ENCODE measurements at places on chromosomes 16 and 17.
A peak's percentile ranks its signal among the peaks of the same experiment; 100 is the strongest.

GRCh38 chr17:67528751-67529436 lies 151.8 kb downstream of the PITPNC1 start:
- DNase-seq: no peak

- DNase-seq: no peak
Measured at GRCh38 chr17:57811638-57812280, 38.1 kb downstream of the MRPS23 start.

- peak; percentile 4 for DNase-seq
Measured at GRCh38 chr16:3283543-3284447, 504 bp downstream of the ZNF263 start.

- no peak for DNase-seq
Measured at GRCh38 chr17:59266745-59267144, 46.4 kb downstream of the GDPD1 start.

DNA sequence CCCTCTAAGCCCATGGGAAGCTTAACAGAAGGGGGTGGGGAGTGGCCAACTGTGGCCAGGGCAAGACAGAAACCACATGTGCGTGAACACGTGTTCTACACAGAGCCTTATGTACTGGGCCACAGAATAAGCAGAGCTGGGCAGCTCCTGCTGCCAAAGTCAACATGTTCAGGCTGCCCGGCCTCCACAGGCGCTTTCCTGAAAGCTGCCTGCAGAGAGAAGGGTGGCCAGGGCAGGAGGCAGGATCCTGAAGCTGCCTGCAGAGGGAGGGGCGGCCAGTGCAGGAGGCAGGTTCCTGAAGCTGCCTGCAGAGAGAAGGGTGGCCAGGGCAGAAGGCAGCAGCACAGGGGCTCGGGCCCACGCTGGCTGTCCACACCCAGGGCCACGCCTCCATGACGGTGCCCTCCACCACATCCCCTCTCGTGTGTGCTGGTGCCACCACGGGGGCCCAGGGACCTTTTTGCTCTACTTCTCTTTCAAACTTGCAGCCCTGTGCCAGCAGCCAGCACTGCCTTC lies 79.5 kb downstream of the ANKRD11 start:
- DNase-seq: no peak

- DNase-seq: no peak
Measured at GRCh38 chr17:30236766-30237165, 1.3 kb upstream of the SLC6A4 start.

DNA sequence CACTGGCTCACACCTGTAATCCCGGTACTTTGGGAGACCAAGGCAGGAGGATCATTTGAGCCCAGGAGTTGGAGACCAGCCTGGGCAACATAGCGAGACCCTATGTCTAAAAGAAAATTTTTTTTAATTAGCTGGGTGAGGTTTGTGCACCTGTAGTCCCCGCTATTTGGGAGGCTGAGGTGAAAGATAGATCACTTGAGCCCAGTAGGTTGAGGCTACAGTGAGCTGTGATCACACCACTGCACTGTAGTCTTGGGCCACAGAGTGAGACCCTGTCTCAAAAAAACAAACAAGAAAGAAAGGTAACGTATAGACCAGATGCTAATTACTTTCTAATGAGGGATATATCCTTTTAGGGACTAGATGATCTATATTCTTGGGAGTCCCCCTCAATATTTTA lies 8.1 kb downstream of the NOL11 start:
- no peak for DNase-seq

DNA sequence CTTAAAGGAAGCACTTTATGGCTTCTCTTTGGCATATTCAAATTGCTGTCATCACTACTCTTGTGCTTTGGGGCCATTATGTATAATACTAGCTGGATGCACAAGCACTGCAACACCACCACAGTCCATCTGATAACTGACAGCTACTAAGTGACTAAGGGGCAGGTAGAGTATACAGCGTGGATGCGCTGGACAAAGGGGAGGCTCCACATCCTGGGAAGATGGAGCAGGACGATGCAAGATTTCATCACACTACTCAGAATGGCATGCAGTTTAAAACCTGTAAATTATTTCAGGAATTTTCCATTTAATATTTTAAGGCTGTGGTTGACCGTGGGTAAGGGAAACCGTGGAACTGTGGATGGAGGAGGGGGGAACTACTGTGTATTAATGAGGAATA lies 25.0 kb downstream of the MPRIP start:
- no peak for DNase-seq
